ENCODE measurements at places on chromosomes 5 and 9.

GRCh38 chr5:139900546-139901250 is 105.1 kb downstream of the PSD2 start:
- no peak for DNase-seq

DNA sequence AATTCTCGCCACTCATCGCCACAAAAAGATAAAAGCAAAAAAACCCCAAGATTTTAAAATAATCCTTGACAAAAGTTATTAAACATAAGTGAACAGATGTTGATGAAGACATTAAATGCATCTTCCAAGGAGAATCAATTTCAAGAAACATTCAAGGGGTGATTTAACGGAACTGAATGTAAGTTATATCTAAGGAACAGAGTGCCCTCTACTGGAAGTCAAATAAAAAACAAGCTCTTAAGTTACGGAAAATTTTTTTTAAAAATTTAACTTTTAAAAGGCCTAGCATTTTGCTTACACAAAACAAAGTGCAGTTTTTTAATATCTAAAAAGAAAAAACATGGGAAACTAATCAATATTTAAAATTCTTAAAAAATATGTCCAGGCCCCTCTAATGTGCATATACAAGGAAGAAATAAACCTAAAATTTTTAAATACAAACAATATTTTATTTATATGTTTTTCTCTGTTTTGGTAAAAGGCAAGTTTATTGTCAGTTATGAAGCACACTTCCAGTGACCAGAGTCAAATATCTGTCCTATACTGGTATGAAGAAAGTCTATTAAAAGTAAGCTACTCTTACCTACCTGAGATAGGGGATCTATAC is 28.0 kb downstream of the TEX10 start:
- no peak for DNase-seq

DNA sequence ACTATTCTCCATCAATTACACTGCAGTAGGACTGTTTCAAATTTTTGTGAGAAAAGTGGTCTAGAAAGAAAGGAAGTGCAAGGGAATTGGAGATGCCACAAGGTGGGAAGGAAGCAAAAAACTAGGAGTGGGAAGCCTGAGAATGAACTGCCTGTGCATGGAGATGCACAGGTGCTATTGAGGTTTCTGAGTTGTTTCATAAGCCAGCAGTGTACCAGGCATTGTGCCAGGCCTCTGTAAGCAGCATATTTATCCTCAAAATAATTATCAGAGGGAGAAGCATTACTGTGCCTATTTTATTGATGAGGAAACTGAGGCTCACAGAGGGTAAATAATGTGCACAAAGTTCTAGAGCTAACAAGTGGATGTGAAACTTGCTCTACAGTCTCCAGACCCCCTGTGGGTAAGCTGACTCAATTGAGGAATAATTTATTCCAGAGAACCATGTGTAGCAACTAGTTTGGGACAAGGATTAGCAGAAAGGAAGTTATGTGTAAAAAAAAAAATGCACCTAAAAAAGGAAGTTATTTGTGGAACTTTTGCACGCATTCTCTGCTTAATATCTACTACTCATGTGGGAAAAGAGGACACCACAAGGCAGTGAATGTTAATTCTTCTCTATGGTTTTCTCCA is 96.7 kb downstream of the SNCAIP start:
- no peak for DNase-seq

- no peak for DNase-seq
Observed at GRCh38 chr9:75010570-75010969, 17.5 kb downstream of the CARNMT1 start.

DNA sequence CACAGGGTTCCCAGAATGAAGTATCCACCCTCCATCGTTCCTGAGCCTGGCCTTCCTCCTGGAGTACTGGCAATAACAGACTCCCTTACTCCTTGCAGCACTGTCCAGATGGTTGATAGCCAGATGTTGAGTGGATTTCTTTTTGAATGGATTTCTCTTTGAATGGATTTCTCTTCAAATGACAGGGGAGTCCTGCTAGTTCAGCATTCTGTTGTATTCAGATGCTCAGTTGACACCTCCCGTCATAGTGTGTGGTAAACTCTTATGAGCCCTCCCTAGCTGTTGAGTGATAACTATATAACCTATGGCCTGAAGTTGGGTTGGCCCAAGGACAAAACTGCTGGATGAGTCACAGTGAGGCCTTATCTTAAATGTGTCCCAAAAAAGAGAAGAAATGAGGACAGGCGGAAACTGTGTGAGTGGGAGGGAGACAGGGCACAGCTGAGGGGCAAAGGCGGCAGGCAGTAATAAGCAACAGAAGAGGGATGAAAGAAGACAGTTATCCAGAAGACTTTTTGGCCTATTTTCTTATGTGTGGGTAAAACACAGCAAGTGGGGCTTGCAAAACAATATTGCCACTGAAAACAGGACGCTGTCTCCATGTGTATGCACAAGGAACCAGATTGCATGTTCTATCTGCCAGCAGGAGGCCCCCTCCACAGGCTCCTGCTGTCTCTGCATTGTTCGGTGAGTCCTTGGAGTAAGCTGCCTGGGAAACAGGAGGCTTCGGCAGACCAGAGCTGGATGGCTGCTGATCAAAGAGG is 209.5 kb upstream of the S1PR3 start:
- no peak for DNase-seq

- no peak for DNase-seq
Observed at GRCh38 chr5:178469011-178469974, 120.9 kb downstream of the COL23A1 start.

DNA sequence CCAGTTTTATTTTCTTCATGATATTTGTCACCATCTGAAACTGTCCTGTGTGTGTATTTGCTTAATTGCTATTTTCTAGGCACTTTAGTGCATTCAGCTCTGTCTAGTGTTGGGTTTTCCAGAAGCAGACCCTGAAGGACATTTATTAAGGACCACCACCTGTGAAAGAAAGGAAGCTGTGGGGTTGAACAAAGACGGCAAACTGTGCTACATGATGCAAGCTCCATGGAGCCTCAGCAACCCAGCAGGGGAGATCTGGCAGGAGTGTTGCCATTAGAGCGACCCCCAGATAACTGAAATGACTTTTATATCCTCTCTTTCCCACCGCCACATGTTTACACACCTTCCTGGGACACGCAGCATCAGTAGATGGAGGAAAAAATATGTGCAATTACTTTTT is 125.5 kb downstream of the GABRB2 start:
- no peak for DNase-seq

- peak; percentile 23 for DNase-seq
Observed at GRCh38 chr9:34377404-34377746, 677 bp upstream of the MYORG start.

GRCh38 chr5:80654054-80654390 is 430 bp upstream of the MSH3 start:
- DNase-seq = peak; percentile 63

- DNase-seq = no peak
Observed at GRCh38 chr5:14332038-14332631, 189.0 kb downstream of the TRIO start.

DNA sequence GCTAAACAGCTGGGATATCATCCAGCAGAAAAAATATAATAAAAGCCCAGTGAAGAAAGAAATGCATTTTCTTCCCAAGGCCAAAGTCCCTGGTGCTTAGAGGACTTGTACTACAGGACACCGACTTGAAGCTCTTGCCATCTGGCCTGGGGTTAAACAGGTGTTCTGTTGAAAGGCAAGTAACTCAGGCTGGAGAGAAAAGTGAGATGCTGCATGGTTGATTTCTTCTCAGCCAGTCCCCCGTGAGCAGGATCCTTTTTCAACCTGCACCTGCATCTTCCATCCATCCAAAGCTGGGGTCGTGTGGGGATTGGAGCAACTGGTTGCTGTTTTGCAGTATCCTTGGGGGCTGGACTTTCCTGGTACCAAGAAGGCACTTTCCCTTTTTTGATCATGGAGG is 146.1 kb upstream of the RPS23 start:
- no peak for DNase-seq

- no peak for DNase-seq
Observed at GRCh38 chr5:98723061-98723460, 50.4 kb upstream of the RGMB start.

GRCh38 chr5:57802131-57802530 is 319.5 kb upstream of the ACTBL2 start:
- no peak for DNase-seq

- DNase-seq = no peak
Observed at GRCh38 chr5:1005904-1006655, 2.5 kb upstream of the NKD2 start.

- no peak for DNase-seq
Observed at GRCh38 chr5:168328814-168329213, 37.4 kb downstream of the WWC1 start.

GRCh38 chr5:33242277-33242676 is 198.5 kb upstream of the TARS1 start:
- DNase-seq = no peak

DNA sequence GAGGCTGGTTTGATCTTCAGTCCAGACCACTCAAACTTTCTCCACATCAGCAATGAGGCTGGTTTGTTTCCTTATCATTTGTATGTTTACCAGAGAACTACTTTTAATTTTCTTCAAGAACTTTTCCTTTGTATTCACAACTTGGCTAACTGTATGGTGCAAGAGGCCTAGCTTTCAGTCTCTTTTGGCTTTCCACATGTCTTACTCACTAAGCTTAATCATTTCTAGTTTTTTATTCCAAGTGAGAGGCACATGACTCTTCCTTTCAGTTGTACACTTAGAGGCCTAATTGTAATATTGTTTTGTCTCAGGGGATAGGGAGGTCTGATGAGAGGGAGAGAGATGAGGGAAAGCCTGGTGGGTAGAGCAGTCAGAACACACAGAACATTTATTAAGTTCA is 554.0 kb upstream of the ARRDC3 start:
- DNase-seq = no peak

GRCh38 chr5:77163453-77163852 is 47.0 kb upstream of the PDE8B start:
- no peak for DNase-seq

DNA sequence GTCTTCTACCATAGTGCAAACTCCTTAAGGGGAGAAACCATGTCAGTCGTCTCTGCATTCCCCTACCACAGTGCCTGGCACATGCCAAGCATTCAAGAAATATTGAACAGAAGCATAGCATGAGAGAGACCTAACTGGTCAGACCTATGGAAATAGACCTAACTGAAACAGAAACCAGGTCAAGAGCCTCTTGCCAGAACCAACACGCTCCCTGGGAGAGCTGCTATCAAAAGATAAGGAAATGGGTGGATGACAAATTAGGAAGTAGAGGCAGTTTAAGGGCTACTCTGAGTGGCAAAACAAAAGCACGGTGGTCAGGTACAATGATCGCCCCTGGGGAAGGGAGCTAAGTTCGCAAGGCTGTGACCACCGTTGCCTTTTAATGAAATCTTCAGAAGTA is 66.0 kb upstream of the SMIM15 start:
- DNase-seq = no peak

GRCh38 chr5:72096602-72097188 is 10.6 kb upstream of the MAP1B start:
- DNase-seq = no peak

DNA sequence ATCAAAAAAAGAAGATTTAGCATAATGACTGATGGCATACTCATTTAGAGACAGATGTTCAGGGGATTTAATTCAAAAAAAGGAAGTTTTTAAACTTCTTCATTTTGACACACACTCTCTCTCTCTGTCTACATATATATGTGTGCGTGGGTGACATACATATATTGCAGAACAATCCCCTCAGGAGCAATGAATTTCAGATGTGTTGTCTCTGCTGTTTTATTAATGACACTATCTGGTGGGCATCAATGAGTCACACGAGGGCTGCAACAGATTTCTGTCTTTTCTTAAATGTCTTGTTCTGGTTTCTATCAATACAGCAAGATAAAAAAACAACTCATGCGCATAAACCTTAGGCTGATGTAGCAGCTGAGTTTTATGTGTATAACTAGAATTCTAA is 123.5 kb upstream of the SLCO6A1 start:
- DNase-seq = no peak

DNA sequence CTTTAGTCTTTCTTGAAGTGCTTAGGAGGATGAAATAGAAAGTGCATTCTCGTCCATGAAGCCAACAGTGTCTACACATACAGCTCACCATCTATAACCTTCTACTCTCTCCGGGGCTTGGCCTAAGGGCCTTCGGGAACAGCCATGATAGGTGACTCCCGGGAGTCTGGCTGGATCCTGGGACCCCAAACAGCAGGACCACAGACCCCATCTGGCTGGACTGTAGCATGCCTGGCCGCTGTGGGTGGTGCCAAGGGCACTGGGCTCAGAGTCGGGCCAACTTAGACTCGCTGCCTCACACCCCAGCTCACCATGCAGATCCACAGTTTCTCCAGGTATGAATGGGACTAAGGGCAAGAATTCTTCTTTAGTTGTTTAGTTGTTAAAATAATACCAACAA is 16.3 kb downstream of the GABBR2 start:
- no peak for DNase-seq

DNA sequence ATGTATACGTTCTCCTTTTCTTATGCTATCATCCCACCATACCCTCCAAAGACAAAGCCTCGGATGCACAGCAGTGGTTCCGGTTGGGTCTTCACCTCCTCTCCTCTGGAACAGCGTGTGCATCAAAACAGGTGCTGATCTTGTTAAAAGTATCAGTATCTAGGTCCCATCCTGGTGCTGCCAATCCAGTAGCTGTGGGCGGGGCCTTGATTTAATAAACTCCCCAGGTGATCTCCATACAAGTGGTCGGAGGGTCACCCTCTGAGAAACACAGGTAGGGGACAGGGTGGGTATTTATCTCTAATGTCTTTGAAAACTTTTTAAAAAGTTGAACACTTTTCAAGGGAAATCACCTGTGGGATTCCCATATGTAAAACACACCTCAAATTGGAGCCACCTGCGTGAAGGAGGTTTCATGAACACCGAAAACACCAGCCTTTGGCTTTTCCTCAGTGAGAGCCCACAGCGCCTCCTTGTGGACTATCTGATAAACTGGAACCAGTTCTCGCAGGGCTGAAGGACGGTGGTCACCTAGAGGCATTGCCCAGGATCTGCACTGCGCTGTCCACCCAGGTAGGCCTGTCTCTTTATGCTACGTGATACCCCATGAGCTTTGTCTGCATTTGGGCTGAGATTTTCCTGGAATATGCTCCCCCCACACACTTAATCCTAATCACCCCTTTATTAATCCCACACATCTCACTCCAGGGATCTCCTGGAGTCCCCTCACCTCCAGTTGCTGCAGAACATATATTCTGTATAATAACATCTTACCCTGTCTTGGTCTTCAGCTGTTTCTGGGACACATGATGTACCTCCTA is 80.5 kb upstream of the EPB41L4B start:
- peak; percentile 63 for DNase-seq

GRCh38 chr5:143279698-143280097 is 123.8 kb downstream of the NR3C1 start:
- DNase-seq = no peak

All from activated CD8-positive, alpha-beta T cell treated with anti-CD3 and anti-CD28 coated beads for 36 hours (primary cell).